Mesenchymal stem cell (in vitro differentiated cells and primary cell): ENCODE measurements at places on chromosomes 12 and 14.

- H3K4me3 ChIP-seq: no peak overlapping the region
- peaks cover 5% of the 10 kb centered on the region for H3K36me3 ChIP-seq
- no peaks in the 10 kb centered on the region for H3K27me3 ChIP-seq
- no peak for DNase-seq
- peaks cover 9% of the 10 kb centered on the region for H3K4me1 ChIP-seq
Measured at GRCh38 chr12:32566663-32567295, 112.3 kb upstream of the DNM1L start.

GRCh38 chr14:70886421-70887206, 20.6 kb upstream of the PCNX1 start:
- H3K36me3 ChIP-seq: no peaks in the 10 kb centered on the region
- no peak overlapping the region for H3K27ac ChIP-seq

DNA sequence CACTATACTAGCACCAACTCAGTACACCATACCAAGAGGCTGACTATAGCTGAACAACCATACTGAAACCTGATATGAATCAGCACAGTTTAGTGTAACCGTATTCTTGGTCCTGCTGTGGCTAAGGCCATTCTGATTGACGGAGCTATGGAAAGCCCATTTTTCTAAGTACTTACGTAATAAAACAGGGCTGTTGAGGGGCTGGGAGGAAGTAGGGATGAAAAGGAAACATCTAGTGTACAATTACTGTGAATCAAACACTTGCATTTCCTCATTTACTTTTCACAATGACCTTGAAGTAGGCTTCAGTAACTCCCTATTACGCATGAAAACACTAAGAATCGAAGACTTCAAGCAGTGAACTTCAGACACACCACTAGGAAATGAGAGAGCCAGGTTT, 198.2 kb downstream of the BTG1 start:
- H3K27ac ChIP-seq: no peak overlapping the region
- H3K4me1 ChIP-seq: no peaks in the 10 kb centered on the region
- no peaks in the 10 kb centered on the region for H3K36me3 ChIP-seq
- no peaks in the 10 kb centered on the region for H3K27me3 ChIP-seq
- DNase-seq: no peak

- no peaks in the 10 kb centered on the region for H3K4me1 ChIP-seq
- H3K36me3 ChIP-seq: peaks cover 83% of the 10 kb centered on the region
- H3K27me3 ChIP-seq: no peaks in the 10 kb centered on the region
- H3K27ac ChIP-seq: no peak overlapping the region
Measured at GRCh38 chr14:101033446-101034165, 130.1 kb upstream of the RTL1 start.
